ENCODE measurements at places on chromosomes 2 and 18. TPM values are rescaled to one million over a fixed set of nuclear protein-coding genes. Genes with fewer than 3 reads are reported as not detected.

DNA sequence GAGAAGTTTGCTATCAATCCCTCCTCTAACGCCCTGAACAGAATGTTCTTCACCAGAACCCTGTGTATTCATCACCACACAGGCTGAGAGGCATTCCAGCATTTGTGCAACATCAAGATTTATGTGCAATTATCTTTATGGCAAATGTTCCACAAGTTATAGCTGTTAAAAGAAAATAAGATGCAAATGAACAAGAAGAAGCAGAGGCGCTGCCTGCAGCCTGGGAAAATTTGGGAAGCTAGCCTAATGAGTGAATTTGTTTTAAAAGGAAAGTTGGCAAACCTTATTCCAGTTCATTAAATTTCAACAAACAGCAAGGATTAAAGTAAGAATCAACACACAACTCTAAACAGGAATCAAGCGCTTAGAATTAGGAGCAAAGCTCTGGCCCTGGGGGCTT, 5.3 kb downstream of the TPO start:
- no peak overlapping the region for H3K27ac ChIP-seq
- no peak for DNase-seq
- H3K27me3 ChIP-seq, result no peaks in the 10 kb centered on the region
- no peaks in the 10 kb centered on the region for H3K4me1 ChIP-seq
- H3K36me3 ChIP-seq, result no peaks in the 10 kb centered on the region
- no peak overlapping the region for H3K4me3 ChIP-seq

DNA sequence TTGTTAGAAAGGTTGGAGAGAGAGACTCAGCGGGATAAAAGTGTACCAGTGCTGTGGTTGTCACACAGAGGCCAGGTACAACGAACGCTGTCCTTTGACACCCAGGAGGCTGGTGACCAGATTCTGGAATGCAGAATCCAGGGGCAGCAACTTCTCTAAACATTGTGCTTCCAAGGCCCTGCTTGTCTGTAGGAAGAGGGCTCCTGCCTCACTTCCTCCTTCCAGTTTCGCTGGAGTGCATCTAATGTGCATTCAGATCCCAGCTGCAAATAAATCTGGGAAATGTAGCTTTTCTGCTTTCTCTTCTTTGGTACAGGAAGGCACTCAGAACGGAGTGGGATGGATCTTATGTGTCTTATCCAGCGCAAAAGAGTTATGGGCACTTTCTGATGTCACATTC, 171.8 kb upstream of the ATP5MC3 start:
- H3K27ac ChIP-seq, result no peak overlapping the region
- H3K36me3 ChIP-seq, result no peaks in the 10 kb centered on the region
- H3K4me3 ChIP-seq, result no peak overlapping the region

GRCh38 chr2:10964052-10964790, 52.5 kb downstream of the KCNF1 start:
- no peaks in the 10 kb centered on the region for H3K4me1 ChIP-seq
- no peak overlapping the region for H3K4me3 ChIP-seq
- no peak for DNase-seq
- H3K27ac ChIP-seq, result no peak overlapping the region
- H3K27me3 ChIP-seq, result no peaks in the 10 kb centered on the region

DNA sequence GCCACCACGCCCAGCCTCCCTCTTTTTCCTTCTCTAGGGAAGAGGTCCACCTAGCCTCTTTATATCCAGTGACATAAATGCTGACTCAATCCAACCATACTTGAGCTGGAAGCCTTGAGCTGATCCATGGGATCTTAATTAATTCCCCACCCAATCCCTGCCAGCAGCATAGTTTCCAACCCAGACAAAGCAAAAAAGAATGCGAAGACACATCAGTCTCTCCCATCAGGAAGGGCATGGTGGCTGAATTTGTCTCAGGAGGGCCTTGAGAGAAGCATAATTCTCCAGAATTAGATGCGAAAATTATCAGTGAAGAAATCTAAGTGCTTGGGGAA, 22.5 kb downstream of the CASP10 start:
- no peak for DNase-seq
- no peaks in the 10 kb centered on the region for H3K27me3 ChIP-seq
- peaks cover 23% of the 10 kb centered on the region for H3K4me1 ChIP-seq
- H3K4me3 ChIP-seq, result no peak overlapping the region
- H3K36me3 ChIP-seq, result peaks cover 20% of the 10 kb centered on the region

GRCh38 chr2:235848055-235848454, 320.1 kb downstream of the GBX2 start:
- no peak for DNase-seq
- no peaks in the 10 kb centered on the region for H3K36me3 ChIP-seq
- no peaks in the 10 kb centered on the region for H3K27me3 ChIP-seq
- H3K4me3 ChIP-seq, result no peak overlapping the region
- no peaks in the 10 kb centered on the region for H3K4me1 ChIP-seq

- H3K4me3 ChIP-seq, result no peak overlapping the region
- no peak overlapping the region for H3K27ac ChIP-seq
- no peaks in the 10 kb centered on the region for H3K27me3 ChIP-seq
- no peaks in the 10 kb centered on the region for H3K36me3 ChIP-seq
- DNase-seq, result no peak
Observed at GRCh38 chr2:175599966-175600831, 401.9 kb downstream of the LNPK start.

DNA sequence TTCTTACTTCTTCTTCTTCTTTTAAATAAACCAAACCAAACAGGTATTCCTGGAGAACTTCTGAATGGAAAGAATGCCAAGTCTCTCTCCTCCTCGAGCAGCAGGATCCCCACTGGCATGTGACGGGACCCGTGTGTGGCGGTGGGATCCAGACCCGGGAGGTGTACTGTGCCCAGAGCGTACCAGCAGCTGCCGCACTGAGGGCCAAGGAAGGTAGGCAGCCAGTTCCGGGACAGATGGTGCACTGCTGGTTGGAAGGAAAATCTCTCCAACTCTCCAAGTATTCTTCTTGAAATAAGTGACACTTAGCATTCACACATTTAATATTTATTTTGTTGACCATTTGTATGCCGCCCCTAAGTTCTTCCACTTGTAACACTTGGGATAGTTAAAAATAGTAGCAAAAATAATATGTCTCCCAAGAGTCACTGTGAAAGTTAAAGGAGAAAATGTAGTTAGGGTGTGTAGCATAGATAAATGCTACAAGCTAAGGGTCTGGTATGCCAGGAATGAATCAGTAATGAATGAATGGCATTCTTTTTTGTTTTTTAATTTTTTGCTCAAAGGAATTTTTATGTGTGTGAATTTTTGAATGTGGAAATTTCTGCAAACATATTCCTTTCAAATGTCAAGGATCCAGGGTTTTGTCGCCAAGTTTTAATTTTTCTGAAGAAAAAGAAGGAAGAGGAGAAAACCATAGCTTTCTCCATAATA, 349.9 kb downstream of the THSD7B start:
- no peak for DNase-seq
- H3K4me1 ChIP-seq, result no peaks in the 10 kb centered on the region
- H3K36me3 ChIP-seq, result no peaks in the 10 kb centered on the region
- H3K27ac ChIP-seq, result no peak overlapping the region
- no peak overlapping the region for H3K4me3 ChIP-seq

DNA sequence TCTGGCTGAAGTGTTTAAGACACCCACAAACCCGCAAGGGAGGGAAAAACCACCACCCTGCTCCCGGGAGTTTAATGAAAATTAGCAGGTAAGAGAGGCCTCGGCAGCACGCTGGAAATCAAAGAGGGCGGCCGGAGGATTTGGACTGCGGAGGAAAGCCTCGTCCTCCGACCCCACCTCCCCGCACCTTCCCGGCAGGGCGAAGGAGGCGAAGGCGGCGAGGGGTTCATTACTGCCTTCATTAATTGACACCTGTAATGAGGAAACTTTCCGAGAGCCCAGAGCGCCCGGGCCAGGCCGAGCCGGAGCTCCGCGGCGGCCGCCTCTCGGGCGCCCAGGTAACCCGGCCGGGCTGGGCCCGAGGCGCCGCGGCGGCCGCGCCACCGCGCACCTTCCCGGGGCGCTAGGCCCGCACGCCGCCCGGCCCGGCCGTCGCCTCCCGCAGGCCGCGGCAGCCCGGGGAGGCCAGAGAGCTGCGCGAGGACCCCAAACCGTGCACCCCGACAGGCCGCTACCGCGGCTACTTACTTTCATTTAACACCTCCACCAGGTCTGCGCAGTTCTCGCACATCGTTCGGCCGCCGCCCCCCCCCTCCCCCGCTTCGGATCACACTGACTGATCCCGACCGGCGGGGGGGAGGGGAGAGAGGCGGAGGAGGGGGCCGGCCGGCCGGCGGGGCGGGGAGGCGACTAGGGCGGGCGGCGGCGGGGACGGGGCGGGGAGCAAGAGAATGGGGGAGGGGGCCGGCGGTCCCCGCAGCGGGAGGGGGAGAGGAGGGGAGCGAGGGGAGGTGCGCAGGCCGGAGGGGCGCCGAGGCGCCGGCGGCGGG, 550 bp downstream of the USP34 start:
- no peaks in the 10 kb centered on the region for H3K27me3 ChIP-seq
- H3K4me3 ChIP-seq, result peak overlapping the region; percentile 55
- peak; percentile 86 for DNase-seq
- H3K4me1 ChIP-seq, result peaks cover 46% of the 10 kb centered on the region
- no peaks in the 10 kb centered on the region for H3K36me3 ChIP-seq
- peak overlapping the region; percentile 93 for H3K27ac ChIP-seq

Gene NEB
- total RNA-seq, result 0.91 TPM

Gene UPP2
- total RNA-seq, result not detected

Gene SLC23A3
- total RNA-seq, result 11.8 TPM

Gene SERPINB11
- total RNA-seq, result not detected

Gene FAM117B
- 27.1 TPM for total RNA-seq

Gene SERPINB2
- 1.7 TPM for total RNA-seq

Measured in CD4-positive, alpha-beta memory T cell (primary cell).